ENCODE measurements at places on chromosomes 16 and 17. TPM values are rescaled to one million over a fixed set of nuclear protein-coding genes. Genes with fewer than 3 reads are reported as not detected.

DNA sequence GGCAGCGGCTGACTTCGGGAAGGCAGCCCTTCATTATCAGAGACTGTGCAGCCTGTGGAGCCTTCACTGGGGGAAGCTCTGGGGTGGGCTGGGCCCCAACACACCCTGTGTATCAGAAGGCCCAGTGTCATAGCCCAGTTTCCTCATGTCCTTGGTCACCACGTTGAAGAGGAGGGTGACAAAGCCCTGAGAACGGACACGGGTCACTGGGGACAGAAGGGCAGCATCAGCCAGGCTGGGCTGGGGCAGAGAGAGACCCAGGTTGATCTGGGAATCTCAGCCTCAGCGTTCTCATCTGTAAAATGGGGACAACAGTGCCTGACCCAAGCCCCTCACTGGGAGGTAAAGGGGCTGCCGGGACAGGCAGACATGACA is 19.3 kb downstream of the B9D1 start:
- no peak for DNase-seq
- no peaks in the 10 kb centered on the region for H3K36me3 ChIP-seq
- peaks cover 2% of the 10 kb centered on the region for H3K27me3 ChIP-seq
- no peaks in the 10 kb centered on the region for H3K4me1 ChIP-seq
- H3K27ac ChIP-seq = no peak overlapping the region
- H3K4me3 ChIP-seq = no peak overlapping the region

GRCh38 chr17:28940675-28941074 is 10.6 kb downstream of the PHF12 start:
- H3K27ac ChIP-seq = peak overlapping the region; percentile 61
- no peak overlapping the region for H3K4me3 ChIP-seq
- DNase-seq = no peak

- H3K27me3 ChIP-seq = no peaks in the 10 kb centered on the region
- H3K4me1 ChIP-seq = peaks cover 10% of the 10 kb centered on the region
- DNase-seq = no peak
- H3K27ac ChIP-seq = no peak overlapping the region
Observed at GRCh38 chr17:44049294-44050060, 17.0 kb downstream of the LSM12 start.

Gene CCL5
- 973 TPM for total RNA-seq

DNA sequence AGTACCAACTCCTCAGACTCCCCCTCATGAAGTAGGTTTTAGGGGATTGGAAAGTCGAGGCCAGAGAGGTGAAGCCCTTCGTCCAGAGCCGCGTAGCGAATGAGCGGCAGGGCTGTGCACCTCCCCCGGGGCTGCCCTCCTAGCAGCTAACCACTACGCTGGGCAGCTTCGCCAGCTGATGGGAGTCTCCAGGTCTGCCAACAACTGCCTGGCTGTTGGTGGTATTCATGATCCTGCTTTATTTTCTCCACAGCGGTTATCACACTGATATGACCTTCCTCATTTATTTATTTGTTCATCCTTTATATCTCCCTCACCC is 773 bp upstream of the NETO2 start:
- H3K27ac ChIP-seq = no peak overlapping the region
- H3K4me1 ChIP-seq = peaks cover 23% of the 10 kb centered on the region
- peak overlapping the region; percentile 62 for H3K4me3 ChIP-seq
- peaks cover 22% of the 10 kb centered on the region for H3K27me3 ChIP-seq

DNA sequence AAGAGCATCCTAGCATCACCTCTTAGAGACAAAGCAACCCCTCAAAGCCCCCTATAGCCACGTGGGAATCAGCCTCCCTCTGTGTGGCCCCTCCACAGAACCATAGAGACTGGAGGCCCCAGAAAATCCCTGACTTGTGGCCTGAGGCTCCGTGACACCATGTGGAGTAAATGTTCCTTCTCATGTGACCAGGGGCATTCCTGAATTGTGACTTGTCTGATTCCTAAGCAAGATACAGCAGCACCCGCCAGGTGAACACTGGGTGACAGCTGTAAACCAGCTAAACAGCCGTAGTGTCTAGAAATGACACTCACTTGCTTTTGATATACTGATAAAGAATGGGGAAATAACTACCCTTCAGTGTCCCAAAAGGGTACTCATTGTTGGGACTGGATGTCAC is 79.0 kb downstream of the DYNLRB2 start:
- peaks cover 50% of the 10 kb centered on the region for H3K36me3 ChIP-seq
- DNase-seq = no peak
- no peak overlapping the region for H3K4me3 ChIP-seq
- H3K27me3 ChIP-seq = no peaks in the 10 kb centered on the region

Gene CCDC144A
- total RNA-seq = 0.56 TPM

DNA sequence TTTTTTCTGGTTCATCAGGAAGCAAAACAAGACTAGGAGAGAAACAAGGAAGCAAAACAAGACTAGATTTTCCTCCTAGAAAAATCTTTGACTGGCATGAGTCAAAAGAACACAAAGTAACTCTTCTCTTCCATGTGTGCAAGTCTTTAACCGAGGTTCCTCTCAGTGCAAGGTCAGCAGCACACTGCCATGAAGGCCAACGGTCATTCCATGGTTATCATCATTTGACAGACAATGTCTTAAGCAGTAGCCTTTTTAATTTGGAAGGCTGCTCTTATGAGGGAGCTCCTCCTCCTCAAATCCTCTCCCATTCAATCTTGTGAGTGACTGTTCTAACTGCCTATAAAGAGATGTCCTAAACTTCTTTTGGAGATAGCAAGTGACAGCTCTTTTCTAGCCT is 15.4 kb upstream of the DHRS13 start:
- H3K4me1 ChIP-seq = peaks cover 13% of the 10 kb centered on the region
- peak overlapping the region; percentile 27 for H3K27ac ChIP-seq
- H3K4me3 ChIP-seq = no peak overlapping the region
- H3K36me3 ChIP-seq = peaks cover 66% of the 10 kb centered on the region
- no peaks in the 10 kb centered on the region for H3K27me3 ChIP-seq

DNA sequence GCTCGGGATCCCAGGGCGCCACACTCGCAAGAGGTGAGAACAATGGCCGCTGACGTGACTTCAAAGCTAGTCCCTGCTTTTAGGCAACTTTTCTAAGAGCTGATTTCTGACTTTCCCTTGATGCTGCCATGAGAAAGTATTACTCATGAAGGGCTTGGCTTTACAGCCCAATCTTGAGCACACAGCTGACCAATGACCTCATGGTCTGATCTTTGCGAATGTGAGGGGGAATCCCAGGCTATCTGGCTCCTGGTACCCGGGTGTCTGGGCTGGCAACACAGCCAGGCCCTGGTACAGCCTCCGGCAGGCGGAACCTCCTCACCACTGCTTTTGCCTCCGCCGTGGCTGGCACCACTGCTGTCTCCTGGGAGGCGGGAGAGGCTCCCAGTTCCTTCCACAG is 17.5 kb downstream of the NDUFAF8 start:
- H3K27me3 ChIP-seq = no peaks in the 10 kb centered on the region
- no peak overlapping the region for H3K4me3 ChIP-seq
- H3K27ac ChIP-seq = no peak overlapping the region

Gene PLCG2
- 80.2 TPM for total RNA-seq
